Right ventricle myocardium superior (tissue), 1 donor: ENCODE measurements at places on chromosomes 13 and 19.

DNA sequence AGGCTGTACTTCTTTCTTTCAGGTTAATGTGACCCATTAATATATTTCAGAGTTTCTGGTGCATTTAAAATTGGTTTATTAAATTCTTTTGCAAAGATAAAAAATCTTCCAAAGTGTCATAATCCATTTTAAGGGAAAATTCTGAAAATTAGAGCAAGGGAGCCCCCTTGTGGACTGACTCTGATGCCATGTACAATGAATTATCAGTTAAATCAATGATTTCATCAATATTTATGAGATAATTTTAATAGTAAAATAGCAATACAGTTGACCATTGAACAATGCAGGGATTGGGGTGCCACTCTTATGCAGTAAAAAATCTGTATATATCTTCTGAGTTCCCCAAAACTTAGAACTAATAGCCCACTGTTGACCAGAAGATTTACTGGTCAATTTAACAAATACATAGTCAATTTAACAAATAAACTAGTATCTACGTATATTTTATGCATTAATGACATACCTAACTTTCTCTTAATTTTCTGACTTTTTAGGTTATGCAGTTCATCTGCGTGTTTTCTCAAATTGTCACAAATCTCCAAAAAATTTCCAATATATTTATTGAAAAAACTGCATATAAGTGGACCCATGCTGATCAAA is 479.1 kb upstream of the MIR17HG start:
- no peak for DNase-seq

GRCh38 chr13:93689333-93689732 is 462.7 kb downstream of the GPC6 start:
- DNase-seq, result no peak

- DNase-seq, result no peak
Observed at GRCh38 chr13:59414006-59414405, 749.7 kb downstream of the DIAPH3 start.

GRCh38 chr19:18594096-18594823 is 5.7 kb downstream of the REX1BD start:
- DNase-seq, result peak; percentile 82

DNA sequence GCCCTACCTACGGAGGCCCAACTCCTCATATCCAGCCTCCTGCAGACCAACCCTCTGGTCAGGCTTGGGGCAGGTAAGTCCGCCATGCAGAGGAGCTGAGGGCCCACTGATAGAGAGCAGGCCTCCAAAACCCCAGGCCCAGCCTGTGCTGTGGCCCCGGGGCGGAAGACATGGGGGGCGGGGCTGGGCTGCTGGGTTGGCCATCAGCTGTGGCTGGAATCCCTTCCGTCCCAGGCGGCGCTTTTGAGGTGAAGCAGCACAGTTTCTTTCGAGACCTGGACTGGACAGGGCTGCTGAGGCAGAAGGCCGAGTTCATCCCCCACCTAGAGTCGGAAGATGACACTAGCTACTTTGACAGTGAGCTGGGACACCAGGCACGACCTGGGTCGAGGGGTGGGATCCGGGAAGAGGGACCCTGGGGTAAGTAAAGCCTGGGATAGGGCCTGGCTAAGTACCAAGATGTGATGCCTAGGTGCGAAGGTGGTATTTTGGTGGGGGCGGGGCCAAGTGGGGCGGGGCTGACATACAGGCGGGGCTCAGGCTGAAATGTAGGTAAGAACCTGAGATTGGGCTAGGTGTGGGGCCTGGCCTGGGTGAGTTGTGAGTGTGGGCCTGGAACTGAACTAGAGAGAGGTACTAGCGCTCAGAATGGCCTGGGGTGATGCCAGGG is 15.4 kb downstream of the DNASE2 start:
- no peak for DNase-seq

- DNase-seq, result peak; percentile 96
Observed at GRCh38 chr19:13839130-13839937, 37.6 kb upstream of the NANOS3 start.

- DNase-seq, result no peak
Observed at GRCh38 chr19:42378225-42379215, 11.6 kb downstream of the CNFN start.

DNA sequence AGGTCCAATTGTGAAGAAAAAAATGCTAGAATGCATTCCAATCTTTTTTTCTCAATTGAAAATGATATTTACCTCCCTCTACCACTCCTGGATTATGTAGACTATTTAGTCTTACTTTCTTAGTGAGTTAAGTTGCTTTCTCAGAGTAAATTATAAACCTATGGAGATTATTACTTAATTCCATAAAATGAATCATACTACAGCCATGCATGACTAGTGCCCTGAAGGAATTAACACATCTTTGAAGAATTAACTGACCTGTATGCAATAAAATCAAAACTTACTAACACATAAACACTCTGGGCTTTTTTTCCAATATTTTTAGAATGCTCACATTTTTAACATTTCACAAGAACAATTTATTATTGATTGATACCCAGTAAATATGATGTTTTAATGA is 379.4 kb upstream of the DACH1 start:
- DNase-seq, result no peak

- DNase-seq, result no peak
Observed at GRCh38 chr13:28651810-28652401, 7.0 kb upstream of the POMP start.

GRCh38 chr13:35771898-35772297 is 295.4 kb upstream of the MAB21L1 start:
- DNase-seq, result no peak

DNA sequence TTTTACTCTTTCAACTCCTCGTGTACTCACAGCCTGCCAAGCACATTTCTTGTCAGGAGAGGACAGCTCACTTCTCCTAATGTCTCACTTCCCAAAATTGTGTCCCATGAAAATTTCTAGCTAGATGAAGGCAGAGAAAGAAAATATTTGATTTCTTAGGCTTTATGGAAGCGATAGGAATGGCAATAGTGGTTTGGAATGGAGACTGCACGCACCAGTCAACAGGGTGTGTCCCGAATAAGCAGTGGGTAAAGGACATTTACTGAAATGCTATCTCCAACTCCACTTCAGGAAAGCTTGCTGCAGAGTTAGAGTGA is 321 bp upstream of the ZNF222 start:
- no peak for DNase-seq

DNA sequence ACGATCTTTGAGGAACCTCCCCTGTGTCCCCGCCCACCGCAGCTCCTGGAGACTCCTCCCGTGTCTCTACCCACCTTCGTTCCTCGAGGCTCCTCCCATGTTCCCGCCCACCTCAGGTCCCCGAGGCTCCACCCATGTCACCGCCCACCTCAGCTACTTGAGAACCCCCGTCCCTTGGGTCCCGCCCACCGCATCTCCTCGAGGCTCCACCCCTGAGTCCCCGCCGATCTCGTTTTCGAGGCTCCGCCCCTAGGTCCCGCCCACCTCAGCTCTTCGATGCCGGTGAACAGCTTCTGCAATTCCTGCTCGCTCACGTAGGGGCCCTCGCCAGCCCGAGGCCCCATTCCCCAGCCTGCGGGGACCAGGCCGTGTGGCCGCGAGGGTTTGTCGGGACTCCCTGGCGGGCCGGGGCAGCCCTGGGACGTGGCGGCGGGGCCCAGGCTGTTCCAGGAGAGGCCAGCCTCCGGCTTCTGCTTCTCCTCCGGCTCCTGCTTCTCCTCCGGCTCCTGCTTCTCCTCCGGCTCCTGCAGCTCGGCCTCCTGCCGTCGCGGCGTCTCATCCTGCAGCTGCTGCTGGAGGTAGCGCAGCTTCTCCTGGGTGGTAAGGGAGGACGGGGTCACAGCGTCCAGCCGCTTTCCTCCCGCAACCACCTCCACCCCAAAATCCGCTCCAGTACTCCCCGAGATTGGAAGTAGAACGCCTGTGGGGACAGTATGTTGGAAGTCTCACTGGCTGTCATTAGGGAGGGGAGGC is 16.7 kb downstream of the TSKS start:
- DNase-seq, result peak; percentile 65

DNA sequence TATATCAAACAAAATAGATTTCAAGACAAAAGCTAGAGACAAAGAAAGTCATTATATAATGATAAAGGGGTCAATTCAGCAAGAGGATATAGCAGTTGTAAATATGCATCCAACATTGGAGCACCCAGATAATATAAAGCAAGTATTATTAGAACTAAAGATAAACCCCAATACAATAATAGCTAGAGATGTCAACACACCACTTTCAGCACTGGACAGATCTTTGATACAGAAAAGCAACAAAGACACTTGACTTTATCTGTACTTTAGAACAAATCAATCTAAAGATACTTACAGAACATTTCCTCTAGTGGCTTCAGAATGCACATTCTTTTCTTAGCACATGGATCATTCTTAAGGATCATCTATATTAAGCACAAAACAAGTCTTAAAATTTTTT is 59.1 kb upstream of the TEX29 start:
- DNase-seq, result no peak

- no peak for DNase-seq
Observed at GRCh38 chr13:79231887-79232286, 174.2 kb downstream of the RBM26 start.

- DNase-seq, result no peak
Observed at GRCh38 chr13:24216176-24216575, 55.7 kb downstream of the SPATA13 start.

GRCh38 chr13:111292710-111293485 is 27.5 kb upstream of the TEX29 start:
- no peak for DNase-seq

GRCh38 chr19:55264531-55264930 is 5.7 kb upstream of the PPP6R1 start:
- DNase-seq, result no peak

DNA sequence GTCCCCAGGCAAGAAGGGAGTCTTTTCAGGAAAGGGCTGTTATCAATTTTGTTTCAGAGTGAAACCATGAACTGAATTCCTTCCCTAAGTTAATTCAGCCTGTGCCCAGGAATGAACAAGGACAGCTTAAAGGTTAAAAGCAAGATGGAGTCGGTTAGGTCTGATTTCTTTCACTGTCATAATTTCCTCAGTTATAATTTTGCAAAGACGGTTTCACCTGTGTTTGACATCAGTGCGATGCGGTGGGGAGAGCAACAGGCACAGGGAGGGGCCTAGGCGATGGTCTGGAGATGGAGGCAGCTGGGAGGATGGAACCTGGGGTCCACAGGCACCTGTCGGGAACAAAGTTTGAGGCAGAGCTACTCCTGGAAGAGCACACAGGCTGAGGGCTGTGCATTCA is 5.9 kb upstream of the ZNF552 start:
- DNase-seq, result no peak

GRCh38 chr19:19033176-19033425 is 216 bp downstream of the SUGP2 start:
- no peak for DNase-seq

GRCh38 chr13:33139780-33140535 is 123.7 kb downstream of the KL start:
- no peak for DNase-seq

DNA sequence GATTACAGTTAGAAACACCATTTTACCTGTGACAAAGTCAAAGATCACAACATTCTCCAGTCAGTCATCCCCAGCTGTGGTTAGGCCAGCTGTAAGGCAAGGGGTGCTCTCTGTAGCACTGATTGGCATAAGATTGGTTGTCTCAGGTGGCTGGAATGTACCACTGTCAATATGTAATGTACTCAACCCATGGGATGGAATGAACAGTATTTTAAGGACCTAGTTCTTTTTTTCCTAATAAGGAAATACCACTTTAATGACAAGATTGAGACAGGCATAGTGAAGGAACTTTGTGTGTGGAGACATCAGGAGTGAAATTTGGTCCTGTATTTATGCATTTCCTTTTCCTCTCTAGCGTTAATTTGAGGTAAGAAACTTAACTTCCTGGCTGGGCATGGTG is 310.7 kb downstream of the ITGBL1 start:
- DNase-seq, result no peak

DNA sequence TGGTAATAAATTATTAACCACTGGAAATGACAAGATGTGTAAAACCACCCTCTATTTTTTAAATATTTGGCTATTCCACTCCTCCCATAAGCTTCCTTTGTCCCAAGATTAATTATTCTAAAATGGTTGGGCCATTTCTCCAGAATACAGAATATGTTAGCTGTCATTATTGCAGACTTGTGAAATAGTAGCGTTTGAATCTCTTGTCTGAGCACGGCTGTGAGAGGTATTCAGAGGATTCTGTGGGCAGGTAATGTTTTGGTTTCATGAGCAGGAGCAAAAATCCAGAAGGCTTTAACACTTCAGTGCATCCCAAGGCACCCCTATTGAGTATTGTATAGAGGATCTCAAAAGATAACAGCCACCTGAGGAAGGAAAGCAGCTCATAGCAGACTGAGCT is 256.0 kb downstream of the UQCRFS1 start:
- DNase-seq, result no peak

DNA sequence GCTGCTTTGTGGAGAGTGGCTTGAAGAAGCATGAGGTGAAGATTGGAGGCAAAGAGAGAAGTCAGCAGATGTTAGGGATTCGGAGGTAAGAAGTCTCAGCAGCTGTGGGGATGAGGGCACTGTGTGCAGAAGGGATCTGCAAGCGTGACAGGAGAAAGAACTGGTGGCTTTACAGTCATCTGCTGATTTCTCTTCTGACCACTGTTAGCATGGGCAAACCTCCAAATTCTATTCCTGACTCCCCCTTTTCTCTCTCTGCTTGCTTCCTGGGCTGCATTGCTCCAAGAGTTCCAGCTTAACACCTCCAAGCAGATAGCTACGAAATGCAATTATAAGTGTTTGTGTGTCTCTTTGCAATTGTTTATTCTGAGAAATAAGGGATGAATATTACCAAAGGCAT is 159.6 kb downstream of the GGACT start:
- DNase-seq, result no peak

DNA sequence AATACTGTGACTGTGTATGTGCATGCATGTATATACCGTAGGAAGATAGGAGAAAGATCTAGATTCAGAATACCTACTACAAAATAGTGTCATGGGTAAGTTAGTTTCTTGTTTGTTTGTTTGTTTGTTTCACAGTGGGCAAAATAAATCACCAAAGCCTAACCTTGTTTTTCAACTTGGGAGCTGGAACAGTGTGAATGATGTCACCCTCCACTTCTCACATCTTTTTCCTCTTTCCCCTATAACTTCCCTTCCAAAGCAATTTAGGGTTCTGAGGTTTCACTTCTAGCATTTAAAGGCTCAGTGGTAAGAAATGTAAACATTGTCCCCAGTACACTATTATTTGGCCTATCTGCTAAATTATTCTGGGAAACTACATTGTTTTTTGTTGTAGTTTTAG is 5.4 kb downstream of the KCTD4 start:
- DNase-seq, result no peak

- no peak for DNase-seq
Observed at GRCh38 chr13:100245104-100245503, 156.2 kb downstream of the PCCA start.

DNA sequence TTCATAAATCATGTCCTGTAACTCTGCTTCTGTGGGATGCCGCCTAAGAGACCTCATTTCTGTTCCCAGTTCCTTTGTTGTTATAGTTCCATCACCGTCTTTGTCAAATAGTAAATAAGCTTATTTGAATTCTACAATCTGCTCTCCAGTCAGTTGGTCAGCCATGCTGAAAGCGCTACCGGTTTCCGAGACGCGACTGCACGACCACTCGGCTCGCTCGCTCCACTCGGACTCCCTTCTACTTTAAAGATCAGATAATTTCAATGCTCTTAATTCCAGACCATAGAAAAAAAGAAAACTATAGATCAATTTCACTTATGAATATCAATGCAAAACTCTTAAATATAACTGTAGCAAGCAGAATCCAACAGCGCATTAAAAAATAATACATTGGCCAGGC is 64.2 kb upstream of the STK24 start:
- no peak for DNase-seq

GRCh38 chr19:4633140-4633967 is 6.0 kb upstream of the TNFAIP8L1 start:
- DNase-seq, result peak; percentile 73

GRCh38 chr13:27793507-27794367 is 1.5 kb downstream of the GSX1 start:
- no peak for DNase-seq

GRCh38 chr13:91399189-91400062 is 1.0 kb downstream of the GPC5 start:
- DNase-seq, result no peak
